Hematopoietic multipotent progenitor cell treated with erythropoietin and hydrocortisone succinate and interleukin-3 and kit ligand, for 4 days (in vitro differentiated cells): ENCODE measurements at places on chromosomes 12 and 14.

GRCh38 chr14:95207475-95208233 lies 50.3 kb upstream of the DICER1 start:
- no peak for DNase-seq

- DNase-seq = no peak
Observed at GRCh38 chr14:39957290-39957689, 525.1 kb upstream of the FBXO33 start.

DNA sequence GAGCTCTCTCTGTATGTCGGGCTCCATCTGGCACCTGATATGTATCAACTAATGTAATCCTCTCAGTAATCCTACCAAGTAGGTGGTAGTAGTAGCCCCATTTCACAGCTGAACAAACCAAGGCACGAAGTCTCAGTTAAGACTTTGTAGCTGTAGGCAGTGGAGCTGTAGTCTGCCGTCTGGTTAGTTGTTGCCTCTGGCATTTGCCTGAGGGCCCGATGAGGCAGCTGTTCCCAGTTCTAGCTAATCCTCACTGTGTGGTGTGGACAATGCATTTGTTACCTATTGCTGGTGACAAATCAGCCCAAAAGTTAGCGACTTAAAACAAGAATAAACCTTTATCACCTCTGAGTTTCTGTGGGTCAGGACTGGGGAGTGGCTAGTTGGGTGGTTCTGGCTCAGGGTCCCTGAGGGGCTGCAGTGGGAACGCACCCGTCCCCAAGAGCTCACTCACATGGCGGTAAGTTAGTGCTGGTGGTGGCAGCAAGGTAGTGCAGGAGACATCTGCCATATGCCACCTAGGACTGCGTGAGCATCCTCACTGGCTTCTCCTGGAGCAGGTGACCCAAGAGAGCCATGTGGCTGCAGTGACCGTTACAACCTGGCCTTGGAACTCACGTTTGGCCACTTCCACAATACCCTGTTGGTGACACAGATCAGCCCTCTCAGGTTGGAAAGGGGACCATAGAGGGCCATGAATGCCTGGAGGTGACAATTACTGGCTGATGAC lies 5.6 kb downstream of the AACS start:
- no peak for DNase-seq

- DNase-seq = no peak
Observed at GRCh38 chr12:48193623-48194022, 9.5 kb downstream of the OR10AD1 start.

DNA sequence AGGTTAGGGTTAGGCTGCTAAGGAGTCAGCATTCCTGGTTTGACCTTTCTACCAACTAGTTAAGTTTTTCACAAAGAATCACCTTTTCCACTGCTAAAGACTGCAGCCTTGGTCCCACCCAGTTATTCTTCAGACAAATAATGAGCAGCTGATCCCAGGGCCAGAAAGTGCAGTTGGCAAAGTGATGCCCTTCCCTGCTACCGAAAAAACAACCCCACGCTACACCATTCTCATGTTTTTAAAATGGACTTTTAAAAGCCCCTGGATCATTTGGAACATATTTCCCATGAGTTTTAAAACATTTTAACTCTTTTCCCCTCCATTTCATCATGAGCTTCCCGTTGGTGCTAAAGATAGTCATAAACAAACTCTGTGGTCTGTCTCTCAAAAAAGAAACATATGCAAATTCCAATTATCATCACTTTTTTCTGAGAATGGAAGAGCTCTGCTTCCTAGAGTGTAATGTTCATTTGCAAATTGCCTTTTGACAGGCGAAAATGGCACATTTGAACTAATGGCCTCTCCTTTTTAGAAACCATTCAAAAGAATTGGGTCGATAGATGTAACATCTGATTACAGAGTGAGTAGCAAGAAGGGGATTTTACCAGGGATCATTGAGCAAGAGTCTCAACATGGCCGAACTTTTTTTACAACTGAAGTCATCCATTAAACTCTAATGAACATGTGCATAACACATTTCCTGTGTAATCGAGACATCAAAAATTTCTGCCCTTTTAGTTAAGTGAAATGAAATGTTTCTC lies 129.3 kb upstream of the RAP1B start:
- DNase-seq = peak; percentile 37

GRCh38 chr12:12592930-12593329 lies 18.7 kb upstream of the CREBL2 start:
- no peak for DNase-seq

GRCh38 chr14:69181491-69181890 lies 9.8 kb upstream of the EXD2 start:
- DNase-seq = no peak

GRCh38 chr12:109289551-109289950 lies 19.5 kb downstream of the FOXN4 start:
- no peak for DNase-seq

DNA sequence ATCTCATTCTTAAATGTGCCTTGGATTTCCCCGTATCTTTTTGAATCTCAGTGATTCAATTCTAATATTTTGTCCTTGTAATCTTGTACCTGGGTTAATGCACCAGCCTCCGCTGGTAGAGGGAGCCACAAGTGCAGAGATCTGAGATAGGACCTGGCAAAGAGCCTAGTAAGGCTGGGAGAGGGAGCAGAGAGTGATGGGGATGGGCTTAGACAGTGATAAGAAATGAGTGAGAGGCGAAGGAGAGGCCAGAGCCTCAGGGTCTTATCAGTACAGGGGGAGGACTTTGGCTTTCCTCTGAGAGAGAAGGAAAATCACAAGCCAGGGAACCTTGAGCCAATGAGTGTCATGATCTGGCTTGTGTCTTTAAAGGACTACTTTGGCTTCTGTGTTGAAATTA lies 30.5 kb upstream of the LMNTD1 start:
- DNase-seq = peak; percentile 63

GRCh38 chr12:81086342-81086741 lies 8.5 kb downstream of the ACSS3 start:
- DNase-seq = no peak

- no peak for DNase-seq
Observed at GRCh38 chr14:105343194-105343593, 28.6 kb downstream of the PACS2 start.
